ENCODE measurements at places on chromosomes 6 and 20.

- DNase-seq, result no peak
Measured at GRCh38 chr20:48247961-48248360, 462.7 kb upstream of the SULF2 start.

DNA sequence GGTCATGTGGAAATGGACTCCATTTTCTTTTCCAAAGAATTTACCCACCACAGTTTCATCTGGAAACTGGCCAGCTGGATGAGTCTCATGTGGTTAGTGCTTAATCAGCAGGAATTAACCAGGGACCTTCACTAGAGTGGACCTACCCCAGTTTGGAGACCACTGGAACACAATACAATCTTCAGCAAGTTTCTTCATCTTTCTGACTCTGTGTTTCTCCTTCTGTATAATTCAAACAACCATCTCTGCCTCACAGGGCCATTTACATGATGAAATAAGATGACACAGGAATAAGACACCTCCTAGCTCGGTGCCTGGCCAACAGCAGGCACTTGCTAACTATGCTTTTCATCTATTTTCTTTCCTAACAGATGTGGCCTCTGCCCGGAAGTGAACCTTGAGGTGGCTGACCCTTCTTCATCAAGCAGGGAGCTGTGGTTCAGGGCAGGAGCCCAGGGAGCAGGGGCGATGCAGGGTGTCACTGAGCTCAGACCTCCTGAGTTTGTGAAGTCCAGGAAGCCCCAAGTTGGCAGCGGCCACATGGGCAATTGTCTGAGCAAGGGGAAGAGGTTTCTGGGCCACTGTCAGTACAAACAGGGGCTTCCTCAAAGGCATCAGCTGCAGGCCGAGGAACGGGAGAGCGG is 98.8 kb downstream of the SOD2 start:
- no peak for DNase-seq

GRCh38 chr6:150466196-150466595 is 97.4 kb downstream of the IYD start:
- DNase-seq, result no peak

GRCh38 chr6:33856655-33857054 is 52.9 kb upstream of the MLN start:
- peak; percentile 88 for DNase-seq

DNA sequence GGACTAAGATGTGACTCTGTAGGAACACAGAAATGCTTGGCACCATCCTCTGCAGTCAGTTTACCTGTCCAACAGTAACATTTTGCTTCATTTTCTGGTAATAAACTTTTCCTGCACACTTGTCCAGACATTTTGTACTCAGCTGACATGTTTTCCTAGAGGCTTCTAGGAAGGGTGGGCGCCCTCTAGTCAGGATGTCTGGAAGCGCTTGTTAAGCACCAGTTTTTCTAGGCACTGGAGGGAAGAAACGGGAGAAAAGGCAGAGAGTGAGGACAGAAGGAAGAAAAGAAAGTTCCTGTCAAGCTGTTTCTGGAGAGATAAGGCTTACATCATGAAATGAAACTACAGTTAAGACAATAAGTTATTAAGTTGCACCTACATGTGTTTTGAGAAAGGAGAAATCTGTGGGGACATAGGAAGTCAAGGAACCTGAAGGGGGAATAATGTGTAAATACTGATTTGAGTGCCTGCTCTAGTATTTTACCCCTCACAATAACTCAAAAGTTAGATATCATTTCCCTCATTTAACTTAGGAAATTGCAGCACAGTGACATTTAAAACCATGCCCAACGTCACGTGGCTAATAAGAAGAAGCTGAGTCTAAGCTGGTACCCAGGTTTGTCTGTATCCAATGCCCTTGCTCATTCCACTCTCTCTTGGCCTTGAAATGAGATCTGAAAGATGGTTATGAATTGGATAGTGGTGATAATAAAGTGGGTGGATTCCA is 42.7 kb upstream of the TNFRSF21 start:
- no peak for DNase-seq

- no peak for DNase-seq
Measured at GRCh38 chr6:3418496-3419060, 38.3 kb downstream of the SLC22A23 start.
